Stimulated activated CD8-positive, alpha-beta memory T cell treated with anti-CD3 and anti-CD28 coated beads, Interleukin-7, amount 100 ng/mL, for 4 hours (primary cell): ENCODE measurements at places on chromosomes 4 and X.

DNA sequence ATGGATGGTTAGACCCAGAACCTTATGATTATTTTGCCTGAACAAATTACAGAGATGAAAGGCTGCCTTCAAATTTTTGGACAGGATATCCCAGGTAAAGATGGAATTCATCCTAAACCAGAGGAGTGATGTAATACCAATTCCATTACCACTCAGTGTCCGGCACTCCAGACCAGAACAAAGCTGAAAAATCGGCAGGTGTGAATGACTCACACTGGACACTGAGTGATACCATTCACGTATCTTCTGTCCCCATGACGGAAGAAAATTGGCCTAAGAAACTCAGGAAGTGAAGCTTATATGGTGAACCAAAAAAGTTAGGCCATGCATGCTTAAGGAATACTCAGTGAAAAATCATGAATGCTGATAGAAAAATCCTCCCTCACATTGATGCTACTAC is 34.5 kb downstream of the PALLD start:
- DNase-seq, result no peak

GRCh38 chr4:6719611-6720179 is 3.7 kb downstream of the BLOC1S4 start:
- no peak for DNase-seq

DNA sequence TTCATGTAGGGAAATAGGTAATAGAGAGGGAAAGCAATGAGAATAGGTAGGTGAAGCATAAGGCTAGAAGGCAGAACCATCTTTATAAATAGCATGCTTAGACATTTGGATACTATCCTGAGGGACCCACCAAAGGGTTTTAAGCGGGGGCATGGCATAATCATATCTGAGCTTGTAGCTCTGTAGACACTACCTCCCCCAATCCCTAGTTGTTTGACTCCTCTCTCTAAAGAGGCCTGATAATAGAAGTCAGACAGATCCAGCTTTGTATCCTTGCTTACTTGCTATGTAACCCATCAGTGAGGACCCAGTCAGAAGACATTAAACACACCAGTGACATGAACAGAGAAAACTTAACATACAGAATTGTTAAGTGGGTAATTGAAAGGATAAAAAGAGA is 58.7 kb downstream of the SCFD2 start:
- DNase-seq, result no peak

GRCh38 chr4:138938366-138938690 is 77.3 kb upstream of the NOCT start:
- DNase-seq, result no peak

DNA sequence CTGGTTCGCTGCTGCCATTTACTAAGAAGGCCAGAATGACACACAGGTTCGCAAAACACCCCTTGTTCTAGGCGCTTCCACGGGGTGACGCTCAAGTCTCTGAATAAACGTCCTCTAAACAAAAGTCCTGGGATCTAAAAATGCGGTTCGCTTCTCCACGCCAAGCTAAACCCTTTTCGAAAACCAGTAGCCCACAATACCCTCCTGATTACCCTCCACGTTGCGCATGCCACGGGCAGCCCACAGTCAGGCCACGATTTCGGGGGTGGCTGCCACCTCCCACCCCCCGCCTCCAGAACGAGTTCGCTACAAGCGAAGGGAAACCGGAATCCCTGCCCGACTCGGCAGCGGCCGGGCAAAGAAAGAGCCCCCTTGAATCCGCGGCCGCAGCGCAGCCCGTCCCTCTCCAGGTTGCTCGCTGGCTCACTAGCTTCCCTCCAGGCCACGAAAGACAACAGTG is 423 bp downstream of the RPL39 start:
- peak; percentile 33 for DNase-seq

GRCh38 chrX:421646-422391 is 35.1 kb upstream of the PPP2R3B start:
- no peak for DNase-seq

- no peak for DNase-seq
These were observed 18.8 kb downstream of the TLR6 start for GRCh38 chr4:38837849-38838248.
